ENCODE measurements at places on chromosomes 5 and 9.

- DNase-seq, result no peak
Measured at GRCh38 chr9:110986529-110986928, 51.7 kb downstream of the LPAR1 start.

DNA sequence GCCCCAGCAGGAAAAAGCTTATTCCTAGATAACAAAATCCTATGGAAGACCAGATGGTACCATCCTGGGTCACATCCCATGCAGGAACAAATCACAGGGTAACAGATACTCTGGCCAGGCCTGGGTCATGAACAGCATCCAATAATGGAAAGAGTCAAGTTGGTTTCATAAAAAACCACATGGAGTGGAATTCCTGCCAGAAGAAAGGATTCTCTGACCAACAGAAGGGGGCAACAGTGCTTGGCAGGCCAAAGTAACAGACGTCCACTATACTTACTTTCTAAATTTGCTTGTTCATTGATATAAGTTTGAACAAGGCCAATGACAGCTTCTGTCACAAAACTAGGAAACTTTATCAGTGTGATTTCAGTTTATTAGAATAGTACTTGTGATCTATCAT is 273.5 kb downstream of the ARRDC3 start:
- DNase-seq, result peak; percentile 28

DNA sequence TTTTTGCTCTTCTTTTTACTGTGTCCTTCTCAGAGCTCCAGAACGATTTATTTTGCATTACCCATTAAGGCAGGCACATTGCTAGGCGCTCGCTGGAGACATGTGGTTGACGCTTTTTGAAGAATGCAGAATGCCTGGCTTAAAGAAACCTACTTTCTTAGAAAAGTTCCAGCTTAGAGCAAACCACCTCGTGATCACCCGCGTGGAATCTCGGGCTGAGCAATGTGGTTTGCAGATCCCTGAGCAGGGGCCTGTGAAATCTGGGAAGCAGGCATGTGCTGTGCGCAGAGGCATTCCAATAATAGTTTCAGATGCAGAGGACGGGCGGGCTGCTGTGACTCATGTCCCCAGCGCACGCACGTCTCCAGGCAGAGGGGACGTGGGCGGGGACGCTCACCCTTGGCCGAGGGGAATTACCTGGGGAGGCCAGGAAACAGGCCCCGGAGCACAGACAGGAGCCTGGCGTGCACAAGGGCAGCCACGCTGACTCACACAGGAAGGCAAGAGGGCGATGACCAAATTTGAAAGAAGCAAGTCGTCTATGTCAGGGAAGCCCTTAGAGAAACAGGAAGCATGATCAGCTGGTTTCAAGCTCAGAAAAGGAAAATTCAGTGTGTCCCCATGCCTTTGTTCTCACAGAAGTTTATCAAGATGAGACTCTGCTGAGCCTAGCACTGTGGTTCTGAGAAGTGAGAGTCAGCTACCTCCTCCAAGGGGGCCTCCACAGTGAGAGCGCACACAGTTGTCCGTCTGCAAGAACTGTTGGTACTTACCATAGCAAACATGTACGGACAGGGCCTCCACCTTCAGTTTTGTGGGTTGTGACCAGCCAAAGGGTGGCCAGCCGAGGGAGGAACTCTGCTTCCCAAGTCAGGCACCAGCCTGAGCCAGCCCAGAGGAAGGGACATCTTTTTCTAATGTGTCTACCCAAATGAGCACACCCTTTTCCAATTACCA is 218.6 kb downstream of the PIK3R1 start:
- peak; percentile 76 for DNase-seq

GRCh38 chr9:114112325-114112724 is 13.2 kb upstream of the KIF12 start:
- no peak for DNase-seq

DNA sequence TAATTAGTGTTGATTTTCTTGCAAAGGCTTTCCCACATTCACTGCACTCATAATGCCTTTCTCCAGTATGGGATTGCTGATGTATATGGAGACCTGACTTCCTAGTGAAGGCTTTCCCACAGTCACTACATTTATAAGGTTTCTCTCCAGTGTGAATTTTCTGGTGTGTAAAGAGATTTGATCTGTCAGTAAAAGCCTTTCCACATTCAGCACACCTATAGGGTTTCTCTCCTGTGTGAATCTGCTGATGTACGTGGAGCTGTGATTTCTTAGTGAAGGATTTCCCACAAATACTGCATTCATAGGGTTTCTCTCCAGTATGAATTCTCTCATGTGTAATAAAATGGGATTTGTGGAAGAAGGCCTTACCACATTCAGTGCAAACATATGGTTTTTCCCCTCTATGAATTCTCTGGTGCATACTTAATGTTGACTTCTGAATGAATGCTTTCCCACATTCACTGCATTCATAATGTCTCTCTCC is 31.1 kb downstream of the ZNF484 start:
- no peak for DNase-seq

DNA sequence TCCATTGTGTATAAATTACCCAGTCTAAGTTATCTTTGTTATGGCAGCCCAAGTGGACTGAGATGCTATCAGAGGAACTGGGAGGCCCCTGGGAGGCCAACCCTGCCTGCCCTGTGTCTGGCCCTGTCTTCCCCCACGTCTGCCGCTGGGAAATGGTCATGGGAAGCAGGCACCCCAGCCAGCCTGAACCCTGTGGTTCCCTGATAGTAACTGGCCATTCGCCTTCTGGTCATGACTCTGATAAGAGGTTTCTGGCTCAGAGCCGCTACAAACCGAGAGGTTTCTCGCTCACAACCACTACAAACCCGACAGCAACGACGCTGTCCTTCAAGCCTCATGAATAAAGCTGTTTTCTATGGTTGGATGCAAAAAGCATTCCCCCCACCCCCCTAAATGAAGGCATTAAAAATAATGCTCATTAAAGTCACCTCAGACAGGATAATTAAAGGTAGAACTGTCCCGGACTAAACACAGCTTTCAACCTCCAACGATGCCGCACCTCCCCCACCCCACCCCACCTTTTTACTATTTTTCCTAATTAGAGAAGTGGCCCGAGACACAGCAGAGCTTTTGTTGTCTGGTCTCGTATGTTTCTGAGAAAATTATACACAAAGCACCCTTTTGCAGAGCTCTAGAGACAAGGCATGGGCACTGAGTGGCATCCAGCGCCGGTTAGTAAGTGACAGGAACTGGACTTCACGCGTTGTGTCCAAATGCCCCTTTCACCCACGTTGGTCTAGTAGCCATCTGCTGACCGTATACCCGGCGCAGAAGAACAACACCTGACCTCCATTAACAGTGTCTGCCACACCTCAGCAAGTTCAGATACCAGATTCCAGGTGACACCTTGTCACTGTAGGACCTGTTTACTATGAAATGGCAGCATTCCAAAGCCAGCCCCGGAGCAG is 140.8 kb downstream of the COL23A1 start:
- DNase-seq, result no peak

GRCh38 chr5:24347158-24347557 is 297.6 kb downstream of the CDH10 start:
- no peak for DNase-seq

GRCh38 chr9:88084357-88085183 is 53.7 kb downstream of the SPATA31C2 start:
- DNase-seq, result no peak

GRCh38 chr9:78707080-78707479 is 410.2 kb downstream of the PSAT1 start:
- DNase-seq, result no peak

DNA sequence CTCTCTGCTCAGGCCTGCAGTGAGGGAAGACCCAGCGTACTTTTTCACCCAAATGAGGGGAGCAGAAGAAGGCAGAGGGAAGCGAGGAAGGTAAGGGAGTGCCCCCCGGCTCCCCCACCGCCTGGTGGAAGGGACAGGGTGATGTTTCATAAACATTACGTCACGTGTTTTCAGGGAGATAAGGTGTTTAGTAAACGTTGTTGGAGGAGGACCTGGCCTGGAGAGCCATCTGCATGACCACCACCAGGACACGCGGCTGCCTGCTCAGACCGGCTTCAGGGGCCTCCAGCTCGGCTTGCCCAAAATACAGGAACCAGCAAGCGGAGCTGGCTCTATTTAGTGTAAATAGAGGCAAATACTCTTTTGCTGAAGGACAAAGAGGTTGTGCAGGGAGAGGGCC is 40.0 kb upstream of the C5orf58 start:
- DNase-seq, result no peak

DNA sequence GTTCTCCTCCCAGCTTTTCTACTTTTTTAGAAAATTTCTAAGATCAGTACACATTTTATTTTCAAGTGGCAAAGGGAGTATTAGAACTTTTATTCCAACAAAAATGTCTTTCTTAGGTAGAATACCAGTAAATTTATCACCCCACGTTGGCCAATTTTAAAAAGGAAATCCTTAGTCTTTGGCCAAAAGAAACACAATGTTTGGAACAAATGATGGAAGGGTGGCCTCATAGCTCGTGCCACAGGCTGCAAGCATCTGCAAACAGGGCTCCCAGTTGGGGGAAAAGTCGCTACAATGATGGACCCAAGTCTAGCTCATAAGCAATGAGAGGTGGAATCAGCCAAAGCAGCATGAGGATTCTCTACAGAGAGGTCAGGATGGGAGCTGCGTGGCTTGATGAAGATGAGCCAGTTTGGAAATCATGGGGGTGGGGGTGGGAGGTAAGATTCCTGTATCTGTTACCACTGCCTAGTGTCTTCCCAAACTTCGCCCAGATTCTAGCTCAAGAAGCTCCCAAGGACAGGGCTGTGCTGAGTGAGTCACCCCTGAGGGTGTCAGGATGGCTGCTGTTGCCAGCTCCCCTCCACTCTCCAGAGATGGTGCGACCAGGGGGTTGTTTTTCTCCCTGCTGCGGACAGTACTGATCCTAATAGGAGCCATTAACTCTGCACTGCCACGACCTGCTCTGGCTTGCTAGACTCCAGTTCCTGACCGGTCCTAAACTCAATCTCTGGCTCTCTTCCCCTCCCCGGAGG is 75.6 kb downstream of the DCP2 start:
- no peak for DNase-seq

Measured in astrocyte of the cerebellum (primary cell).